SK-N-MC (cell line): ENCODE measurements at places on chromosomes 16 and 17.
A peak's percentile ranks its signal among the peaks of the same experiment; 100 is the strongest.

GRCh38 chr17:58229881-58230280 lies 8.5 kb upstream of the LPO start:
- no peak for DNase-seq

DNA sequence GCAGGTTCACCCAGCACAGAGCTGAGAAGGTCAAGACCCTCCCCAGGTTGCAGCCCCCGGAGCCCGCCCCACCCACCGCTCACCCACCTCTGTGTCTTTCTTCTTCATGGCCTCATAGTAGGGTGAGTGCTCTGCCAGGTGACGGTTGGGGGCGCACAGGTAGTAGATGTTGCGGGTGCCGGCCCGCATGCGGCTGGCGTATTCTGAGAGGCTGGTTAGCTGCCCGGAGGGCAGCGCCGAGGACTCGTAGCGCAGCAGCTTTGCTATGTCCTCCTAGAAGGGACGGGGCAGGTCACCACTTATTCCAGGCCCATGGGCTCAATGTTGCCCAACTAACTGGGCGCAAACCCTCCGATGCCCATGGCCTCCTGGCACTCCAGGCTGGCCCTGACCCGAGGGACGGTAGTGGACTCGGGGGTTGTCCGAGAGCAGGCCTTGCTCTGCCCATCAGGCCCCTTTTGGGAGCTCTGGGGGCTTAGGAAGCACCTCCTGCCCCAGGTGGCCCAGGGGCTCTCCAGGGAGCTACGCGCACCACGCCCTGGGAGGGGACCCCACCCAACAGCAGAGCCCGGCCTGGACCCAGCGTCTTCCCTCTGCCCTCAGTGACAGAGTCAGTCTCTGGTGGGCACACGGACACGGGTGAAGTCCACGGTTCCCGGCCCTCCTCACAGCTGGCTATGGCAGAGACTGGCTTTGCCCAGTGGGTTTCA lies 9.9 kb downstream of the DNASE1 start:
- no peak for DNase-seq

GRCh38 chr17:57705921-57706695 lies 39.0 kb downstream of the CCDC182 start:
- DNase-seq = no peak

- no peak for DNase-seq
Observed at GRCh38 chr17:65430209-65430833, 131.1 kb downstream of the AXIN2 start.

DNA sequence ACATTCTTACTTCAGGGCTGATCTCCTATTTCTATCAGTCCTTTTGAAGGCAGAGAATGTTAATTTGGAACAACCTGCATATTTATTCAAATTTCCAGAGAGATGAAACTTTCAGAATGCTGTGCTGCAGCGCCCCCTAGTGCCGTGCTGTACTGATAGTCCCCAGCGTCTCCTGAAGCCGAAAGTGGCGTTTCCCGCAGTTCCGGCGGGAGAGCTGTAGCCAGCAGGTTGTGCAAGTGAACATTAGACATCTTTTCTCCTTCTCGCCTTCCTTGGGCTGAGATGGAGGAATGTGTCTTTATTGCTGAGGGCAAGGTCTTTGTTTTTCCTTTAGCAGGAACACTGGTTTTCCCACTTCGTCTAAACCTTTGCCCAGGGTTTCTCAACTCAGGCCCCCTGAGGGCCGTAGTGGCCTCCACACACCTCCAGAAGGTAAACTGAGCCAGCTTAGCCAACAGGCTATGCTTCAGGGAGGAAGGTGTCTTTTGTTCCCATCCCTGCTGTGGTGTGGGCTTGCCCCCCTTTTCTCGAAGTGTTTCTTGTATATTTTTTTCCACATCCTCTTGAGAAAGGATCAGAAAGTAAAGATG lies 26.4 kb downstream of the USP10 start:
- peak; percentile 66 for DNase-seq

DNA sequence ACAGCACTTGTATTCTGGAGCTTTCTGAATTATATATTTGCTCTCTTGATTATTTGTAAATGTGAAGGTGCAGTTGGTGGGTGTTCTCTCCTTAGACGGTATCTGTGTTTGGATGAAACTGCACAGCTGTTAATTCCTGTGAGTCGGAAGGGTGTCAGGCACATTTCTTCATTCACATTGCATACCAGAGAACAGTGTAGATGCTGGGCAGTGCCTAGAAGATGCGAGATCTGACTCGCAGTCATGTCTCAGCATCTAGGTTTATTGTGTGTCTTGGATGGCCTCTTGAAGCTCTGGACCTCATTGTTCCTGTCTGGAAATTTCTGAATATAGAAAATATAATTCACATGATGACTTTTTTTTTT lies 61.2 kb downstream of the CLEC16A start:
- DNase-seq = no peak

- DNase-seq = no peak
Observed at GRCh38 chr17:34996422-34997285, 16.3 kb downstream of the LIG3 start.

DNA sequence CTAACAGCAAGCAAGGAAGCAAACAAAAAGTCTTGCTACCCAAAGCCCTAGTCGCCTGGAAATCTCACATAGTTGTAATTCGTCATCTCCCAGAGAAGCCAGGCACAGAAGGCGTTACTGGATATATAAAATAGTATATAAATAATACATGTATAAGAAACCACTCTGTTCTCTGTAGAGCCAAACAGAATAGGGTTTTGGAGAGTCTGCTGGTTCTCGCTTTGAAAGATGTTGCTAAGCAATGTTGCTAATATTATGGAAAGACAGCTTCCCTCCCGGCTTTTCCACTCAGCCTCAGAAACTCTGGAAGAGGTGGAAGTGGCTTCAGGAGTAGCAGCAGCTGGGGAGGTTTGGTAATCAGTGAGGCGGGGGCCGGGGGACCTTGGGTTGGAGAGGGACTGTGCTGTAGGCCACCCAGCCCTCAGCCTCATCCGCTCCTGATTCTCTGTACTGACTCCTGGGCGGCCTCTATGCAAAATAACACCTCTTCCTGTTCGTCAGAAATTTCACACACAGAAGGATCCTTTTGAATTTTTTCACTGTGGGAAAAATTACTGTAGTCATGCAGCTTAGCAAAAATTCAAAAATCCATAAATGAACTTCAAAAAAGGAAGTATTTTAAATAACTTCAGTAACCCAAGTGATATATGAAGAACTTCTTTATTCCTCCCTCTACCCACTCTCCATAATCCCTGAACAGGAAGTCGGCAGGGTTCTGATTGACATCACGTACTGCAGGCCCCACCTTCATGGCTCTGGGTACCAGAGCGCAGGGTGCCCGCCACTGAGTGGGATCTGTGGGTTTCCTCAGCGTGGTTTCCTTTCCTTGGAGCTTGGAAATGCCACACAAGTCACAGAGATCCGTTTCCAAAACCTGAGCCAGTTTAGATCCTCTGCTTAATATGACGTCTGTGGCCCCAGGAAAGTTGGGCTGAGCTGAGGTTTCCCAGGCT lies 51.4 kb downstream of the RAP1GAP2 start:
- no peak for DNase-seq

- no peak for DNase-seq
Observed at GRCh38 chr17:4840893-4841242, 7.7 kb downstream of the MINK1 start.

GRCh38 chr17:49061524-49061943 lies 64.3 kb downstream of the IGF2BP1 start:
- no peak for DNase-seq

GRCh38 chr16:48347980-48348379 lies 37.2 kb downstream of the SIAH1 start:
- DNase-seq = no peak

- no peak for DNase-seq
Observed at GRCh38 chr16:67992661-67993206, 6.5 kb downstream of the DPEP2 start.

GRCh38 chr16:56257239-56257638 lies 66.0 kb downstream of the GNAO1 start:
- DNase-seq = no peak

- no peak for DNase-seq
Observed at GRCh38 chr17:75996665-75997590, 3.7 kb upstream of the CDK3 start.

DNA sequence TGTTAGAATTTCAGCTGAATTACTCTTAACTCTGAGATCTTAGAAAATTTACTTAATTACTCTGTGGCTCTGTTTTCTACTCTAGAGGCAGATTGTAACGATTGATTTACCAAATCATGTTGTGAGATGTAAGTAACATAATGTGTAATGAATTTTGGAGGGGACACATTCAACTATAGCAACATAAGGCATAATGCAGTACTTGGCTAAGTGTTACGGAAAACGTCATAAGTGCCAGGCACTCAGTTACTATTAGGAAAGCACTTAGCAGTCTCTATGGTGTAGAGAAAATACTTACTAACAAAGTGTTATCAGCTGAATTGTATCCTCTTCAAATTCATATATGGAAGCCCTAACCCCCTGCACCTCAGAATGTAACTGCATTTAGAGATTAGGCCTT lies 40.6 kb upstream of the CDH8 start:
- DNase-seq = no peak

- no peak for DNase-seq
Observed at GRCh38 chr16:11552440-11552839, 34.3 kb downstream of the LITAF start.

DNA sequence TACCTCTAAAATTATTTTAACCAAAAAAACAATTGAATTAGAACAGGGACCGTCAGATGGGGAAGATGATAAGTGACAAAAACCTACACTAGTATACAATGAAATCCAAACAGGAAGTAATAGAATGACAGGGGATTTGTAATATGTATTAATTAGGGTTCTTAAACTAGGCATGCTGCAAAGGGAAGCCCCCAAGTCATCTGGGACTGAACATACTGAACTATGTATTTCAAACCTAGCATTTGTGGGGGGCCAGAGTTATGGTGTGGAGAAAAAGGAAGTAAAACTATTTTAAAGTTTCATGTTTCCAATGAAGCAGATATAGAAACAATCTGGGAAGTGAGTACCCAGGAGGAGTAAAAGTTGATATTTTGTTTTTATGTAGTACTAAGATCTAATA lies 133.2 kb upstream of the HS3ST3A1 start:
- DNase-seq = no peak

GRCh38 chr17:82962163-82962720 lies 117.2 kb upstream of the METRNL start:
- no peak for DNase-seq

GRCh38 chr16:57039148-57039812 lies 49.9 kb downstream of the NLRC5 start:
- no peak for DNase-seq

GRCh38 chr17:63221939-63222338 lies 224.2 kb downstream of the CYB561 start:
- no peak for DNase-seq

- DNase-seq = no peak
Observed at GRCh38 chr16:65961476-65962143, 404.9 kb upstream of the CDH5 start.

DNA sequence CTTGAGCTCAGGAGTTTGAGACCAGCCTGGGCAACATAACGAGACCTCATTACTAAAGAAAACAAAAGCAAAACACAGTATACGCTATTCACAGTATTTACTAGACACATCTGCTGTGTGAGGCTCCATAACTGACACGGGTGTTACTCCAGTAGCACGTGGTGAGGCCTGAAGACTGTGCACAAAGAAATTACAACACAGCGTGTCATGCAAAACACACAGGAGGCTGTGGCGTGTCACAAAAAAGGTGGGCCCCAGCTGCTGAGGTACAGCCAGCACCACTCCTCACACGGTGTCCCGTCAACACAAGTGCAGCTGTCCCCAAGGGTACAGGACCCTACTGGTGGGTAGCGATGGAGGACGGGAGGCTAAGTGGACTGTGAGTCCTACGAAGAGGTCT lies 2.7 kb downstream of the CYBC1 start:
- DNase-seq = no peak

GRCh38 chr16:66152181-66152580 lies 214.3 kb upstream of the CDH5 start:
- DNase-seq = no peak

DNA sequence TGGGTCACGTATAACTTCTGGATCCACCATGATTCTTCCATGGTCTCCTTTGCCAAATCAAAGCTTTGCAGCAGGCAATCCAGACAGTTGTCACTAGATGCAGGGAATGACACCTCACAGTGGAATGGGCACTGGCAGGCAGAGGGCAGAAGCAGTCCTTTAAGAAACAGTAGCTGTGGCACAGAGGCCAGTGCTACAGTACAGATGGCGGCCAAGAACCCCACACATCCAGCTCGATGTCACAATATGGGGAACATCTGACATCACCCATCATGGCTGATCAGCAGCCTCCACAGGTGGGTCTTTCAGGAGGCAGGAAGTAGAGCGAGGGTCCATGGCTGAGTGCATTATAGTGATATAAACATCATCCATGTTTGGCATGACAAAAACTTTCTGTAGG lies 18.8 kb upstream of the ERN1 start:
- no peak for DNase-seq

DNA sequence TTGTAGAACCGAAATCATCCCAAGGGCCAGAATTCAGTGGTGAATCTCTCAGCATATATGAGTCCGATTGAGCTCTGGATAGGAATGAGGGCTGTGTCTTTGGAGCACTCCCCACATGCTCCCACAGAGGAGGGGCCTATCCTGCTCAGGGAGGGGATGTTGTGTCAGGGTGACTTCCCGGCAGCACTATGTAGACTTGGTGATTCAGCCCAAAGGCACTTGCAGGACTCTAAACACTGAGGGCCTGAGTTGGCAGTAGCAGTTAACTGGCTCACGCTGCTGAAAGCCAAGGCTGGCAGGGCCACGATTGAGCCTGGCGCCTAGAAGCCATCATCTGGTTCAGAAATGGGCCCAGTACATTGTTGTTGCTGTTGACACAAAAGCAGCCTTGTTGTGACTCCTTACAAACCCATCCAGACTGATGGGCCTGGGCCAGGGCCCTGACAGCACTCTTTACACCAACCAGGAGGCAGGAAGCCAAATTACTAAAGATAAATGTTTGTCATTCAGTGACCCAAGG lies 31.9 kb downstream of the NMT1 start:
- DNase-seq = no peak

GRCh38 chr17:27578718-27579085 lies 52.3 kb upstream of the LGALS9 start:
- no peak for DNase-seq

DNA sequence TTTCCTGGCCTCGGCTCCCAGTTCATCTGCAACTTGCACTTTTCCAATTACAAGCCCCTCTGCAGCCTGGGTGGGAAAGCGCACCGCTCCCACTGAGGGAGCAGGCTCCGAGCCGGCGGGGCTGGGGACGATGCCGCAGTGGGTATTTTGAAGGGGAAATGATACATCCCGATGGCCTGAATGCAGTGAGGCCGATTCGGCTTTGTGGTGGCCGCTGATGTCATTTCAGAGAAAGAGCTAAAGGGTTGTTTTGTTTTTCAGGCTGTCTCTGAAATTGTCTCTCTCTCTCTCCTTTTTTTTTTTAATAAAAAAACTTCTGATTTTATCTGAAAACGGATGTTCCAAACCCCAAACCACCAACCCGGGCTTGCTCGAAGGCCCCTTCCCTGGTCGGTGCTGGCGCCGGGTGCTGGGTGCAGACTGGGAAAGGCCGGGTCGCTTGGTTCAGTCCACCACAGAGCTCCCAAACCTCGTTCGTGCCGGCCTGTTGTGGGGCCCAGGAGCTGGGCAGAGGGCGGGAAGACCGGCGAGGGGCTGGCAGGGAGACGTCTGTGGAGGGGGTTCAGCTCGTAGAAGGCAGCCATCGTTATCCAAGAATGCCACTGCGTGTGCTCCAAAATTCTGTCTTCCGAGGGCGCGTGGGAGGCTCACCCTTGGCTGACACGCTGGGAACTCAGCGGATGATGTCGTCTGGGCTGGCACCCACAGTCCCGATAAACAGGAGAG lies 102.8 kb downstream of the FOXL1 start:
- no peak for DNase-seq
